ENCODE measurements at places on chromosomes 11 and 22.

GRCh38 chr11:63833048-63833447 is 5.9 kb upstream of the MARK2 start:
- no peak for DNase-seq

GRCh38 chr22:23158516-23159290 is 13.4 kb downstream of the RAB36 start:
- no peak for DNase-seq

DNA sequence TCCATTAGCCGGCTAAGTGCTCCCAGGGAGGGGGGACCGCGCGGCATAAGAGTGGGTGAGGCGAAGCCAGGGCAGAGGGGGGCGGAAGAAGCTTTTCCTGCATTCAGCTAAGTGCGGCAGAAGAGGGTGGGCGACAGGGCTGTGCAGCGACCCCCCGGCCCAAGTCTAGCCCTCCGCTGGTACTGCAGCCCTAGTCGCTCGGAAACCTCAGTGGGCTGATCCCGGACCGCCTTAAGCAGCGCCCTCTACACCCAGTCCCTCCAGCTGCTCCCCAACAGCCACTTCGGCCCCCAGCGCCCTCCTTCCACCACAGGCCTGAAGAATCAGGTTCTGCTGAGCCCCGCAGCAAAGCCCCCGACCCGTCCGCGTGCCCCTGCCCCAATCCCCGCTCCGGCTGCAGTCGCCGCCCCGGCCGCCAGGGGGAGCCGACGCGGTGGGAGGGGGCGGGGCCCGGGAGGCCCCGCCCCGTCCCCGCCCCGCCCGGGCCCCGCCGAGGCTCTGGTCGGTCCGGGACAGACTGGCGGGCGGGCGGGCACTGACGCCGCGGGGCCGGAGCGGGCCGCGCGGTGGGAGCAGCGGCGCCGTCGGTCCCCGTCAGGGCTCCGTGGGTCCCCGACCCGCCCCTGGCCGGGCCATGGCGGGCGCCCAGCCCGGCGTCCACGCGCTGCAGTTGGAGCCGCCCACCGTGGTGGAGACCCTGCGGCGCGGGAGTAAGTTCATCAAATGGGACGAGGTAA is at the start of gene PLCB3:
Gene PLCB3, plus strand, starts transcription at position 515 of the 737 bp plus-strand sequence. Its CDS starts 120 bp downstream, at position 635.
- peak; percentile 53 for DNase-seq

GRCh38 chr11:19199771-19200170 is 2.0 kb downstream of the CSRP3 start:
- DNase-seq = no peak

DNA sequence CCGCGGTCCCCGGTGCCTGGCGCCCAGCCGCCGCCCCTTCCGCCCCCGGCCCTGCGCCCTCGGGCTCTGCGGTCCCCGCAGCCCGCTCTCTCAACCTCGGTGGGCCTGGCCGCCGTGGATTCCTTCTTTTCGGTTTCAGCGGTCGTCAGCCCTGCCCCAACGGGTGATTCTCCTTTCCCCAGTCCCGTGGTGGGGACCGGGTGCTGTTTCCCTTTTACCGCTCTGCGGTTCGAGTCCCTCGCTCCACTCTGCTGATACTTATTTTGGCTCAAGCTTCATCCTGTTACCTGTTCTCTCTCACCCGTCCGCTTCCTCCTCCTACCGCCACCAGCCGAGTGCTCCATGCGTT is 494 bp downstream of the ZDHHC5 start:
- no peak for DNase-seq

DNA sequence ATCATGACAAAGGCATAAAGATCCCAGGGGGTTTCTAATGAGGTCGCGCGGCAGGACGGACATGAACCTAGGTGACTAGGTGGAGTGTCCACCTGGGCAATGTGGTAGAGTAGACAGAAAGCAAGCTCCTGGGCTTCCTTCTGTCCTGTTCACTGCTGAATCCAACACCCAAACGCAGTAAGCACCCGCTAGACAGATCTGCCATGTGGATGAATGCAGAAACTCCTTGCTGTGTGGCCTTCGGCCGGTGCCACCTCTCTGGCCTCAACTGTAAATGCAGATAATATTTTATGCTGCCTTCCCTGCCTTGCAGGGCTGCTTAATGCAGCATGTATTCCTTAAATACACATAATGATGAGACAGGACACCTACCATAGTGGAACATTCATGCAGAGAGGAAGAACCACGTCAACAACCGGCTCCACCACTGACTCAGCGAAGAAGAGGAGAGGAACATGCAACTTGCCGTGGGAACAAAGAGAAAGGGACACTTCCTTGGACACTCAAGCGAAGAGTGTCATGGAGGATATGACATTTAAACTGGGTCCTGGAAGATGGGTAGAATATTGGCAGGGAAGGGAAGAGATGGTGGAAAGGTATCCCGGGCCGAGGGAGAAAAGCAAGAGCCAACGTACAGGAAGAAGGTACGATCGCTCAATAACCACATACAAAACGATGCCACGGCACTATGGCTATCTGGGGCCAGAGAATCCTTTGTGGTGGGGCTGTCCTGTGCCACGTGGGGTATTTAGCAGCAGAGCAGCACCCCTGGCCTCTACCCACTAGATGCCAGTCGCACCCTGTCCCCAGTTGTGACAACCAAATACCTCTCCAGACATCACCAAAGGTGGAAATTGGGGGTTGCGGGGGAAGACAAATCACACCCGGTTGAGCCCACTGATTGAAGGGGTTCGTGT is 30.8 kb downstream of the MYH9 start:
- no peak for DNase-seq

- DNase-seq = no peak
Measured at GRCh38 chr22:23061471-23062280, 8.6 kb upstream of the GNAZ start.

- no peak for DNase-seq
Measured at GRCh38 chr11:48090174-48090573, 109.8 kb downstream of the PTPRJ start.

GRCh38 chr11:36164506-36165250 is 124.5 kb downstream of the COMMD9 start:
- DNase-seq = no peak

DNA sequence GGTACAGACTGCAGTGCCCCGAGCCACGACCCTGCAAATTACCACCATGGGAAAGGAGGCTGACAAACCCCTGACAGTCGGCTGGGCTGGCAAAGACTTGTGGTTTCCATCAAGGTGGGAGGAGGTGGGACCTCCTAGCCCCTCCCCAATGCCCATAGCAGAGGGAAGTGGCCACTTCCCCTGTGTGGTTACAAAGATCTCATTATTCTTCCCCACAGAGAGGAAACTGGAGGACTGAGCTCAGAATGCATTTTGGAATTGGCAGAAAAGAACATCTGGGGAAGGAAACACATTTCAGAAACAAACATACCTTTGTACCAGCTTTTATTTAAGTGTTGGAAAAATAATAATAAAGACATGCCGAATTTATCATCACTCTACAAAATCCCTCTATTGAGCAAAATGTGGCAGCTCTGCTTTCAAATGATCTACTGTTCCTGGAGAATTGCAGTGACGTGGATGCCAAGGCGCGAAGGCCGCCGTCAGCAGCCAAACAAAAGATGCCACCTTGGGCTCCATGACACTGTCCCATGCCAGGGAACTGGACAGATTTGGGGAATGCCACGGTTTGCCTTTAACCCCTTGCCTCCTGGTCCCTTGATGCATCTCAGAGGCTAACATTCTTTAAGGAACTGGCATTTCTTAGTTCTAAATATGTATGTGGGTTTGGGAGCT is 169.6 kb downstream of the CRYBB2 start:
- DNase-seq = peak; percentile 15

DNA sequence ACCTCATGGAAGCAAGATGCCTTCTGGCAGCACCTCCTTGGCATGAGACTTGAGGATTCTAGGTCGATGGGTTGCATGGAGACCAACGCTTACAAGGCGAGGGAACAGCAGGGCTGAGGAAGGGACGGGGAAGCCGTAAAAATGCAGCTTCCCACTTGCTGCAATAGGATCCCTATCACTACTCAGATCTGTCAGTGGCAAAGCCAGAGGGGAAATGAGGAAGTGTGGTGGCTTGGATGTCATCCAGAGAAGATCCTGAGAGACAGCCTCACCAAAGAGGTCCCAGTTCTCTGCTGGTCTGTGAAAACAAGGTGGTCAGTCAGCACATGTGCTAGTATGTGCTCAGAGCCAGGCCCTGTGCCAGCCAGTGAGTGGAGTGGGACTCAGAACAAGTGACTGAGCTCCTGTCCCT is 22.2 kb downstream of the CYB5R2 start:
- peak; percentile 33 for DNase-seq

DNA sequence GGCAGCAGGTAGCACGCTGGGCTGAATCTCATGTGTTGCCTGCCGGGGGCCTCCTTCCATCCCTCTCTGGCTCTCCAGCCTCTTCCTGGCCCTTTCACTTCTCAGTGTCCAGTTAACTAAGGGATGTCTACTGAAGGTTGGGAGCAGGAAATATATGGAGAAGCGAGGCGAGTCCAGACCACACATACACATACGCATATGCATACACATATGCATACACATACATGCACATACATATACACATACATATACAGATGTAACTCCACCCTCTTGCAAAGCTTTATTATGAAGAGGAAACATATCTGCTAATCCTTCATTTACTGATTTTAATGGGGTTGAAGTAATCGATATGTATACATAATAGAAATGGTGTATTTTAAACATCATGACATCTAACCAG is 636.1 kb upstream of the CCDC179 start:
- no peak for DNase-seq

- DNase-seq = no peak
Measured at GRCh38 chr22:28154861-28155260, 235.8 kb upstream of the PITPNB start.

DNA sequence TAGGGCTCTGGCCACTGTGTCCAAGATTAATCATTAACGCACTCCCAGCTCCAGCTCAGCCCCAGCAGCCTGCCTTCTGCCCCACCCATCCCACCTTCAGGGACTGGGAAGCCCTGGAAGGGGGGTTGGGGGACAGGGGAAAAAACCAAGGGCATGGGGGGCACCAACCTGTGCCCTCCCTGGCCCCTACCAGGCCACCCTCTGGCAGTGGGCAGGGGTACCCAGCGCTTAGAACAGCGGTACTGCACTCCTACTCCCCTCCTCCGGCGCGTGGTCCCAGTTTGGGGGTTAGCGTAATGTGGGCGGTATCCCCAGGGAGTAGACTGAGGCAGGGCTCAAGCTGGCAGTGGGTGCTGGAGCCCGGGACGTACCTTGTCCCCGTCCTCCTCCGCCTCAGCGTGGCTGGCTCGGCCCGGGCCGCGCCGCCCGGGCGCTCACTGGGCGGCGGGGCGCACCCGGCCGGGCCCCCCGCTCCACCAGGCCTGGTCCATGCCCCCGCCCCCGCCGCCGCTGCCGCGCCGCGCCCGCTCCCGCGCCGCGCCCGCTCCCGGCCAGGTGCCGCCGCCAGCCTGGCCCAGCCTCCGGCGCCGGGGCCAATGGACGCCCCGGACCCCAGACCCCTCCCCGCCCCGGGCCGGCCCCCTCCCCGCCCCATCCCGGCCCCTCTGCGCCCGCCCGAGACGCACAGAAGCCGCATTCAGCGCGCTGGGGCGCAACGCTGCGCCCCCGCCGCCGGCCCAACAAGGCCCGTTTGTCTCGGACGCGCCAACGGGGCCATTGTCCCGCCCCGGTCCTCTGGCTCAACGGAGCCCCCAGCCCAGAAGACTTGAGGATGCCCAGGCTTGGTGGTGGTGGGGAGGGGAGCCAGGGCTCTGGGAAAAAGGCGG is at the start of gene GAL3ST1:
Gene GAL3ST1, minus strand, starts transcription at position 571 of the 887 bp plus-strand sequence. CDS start 17,273 bp downstream, outside the sequence.
- peak; percentile 86 for DNase-seq

DNA sequence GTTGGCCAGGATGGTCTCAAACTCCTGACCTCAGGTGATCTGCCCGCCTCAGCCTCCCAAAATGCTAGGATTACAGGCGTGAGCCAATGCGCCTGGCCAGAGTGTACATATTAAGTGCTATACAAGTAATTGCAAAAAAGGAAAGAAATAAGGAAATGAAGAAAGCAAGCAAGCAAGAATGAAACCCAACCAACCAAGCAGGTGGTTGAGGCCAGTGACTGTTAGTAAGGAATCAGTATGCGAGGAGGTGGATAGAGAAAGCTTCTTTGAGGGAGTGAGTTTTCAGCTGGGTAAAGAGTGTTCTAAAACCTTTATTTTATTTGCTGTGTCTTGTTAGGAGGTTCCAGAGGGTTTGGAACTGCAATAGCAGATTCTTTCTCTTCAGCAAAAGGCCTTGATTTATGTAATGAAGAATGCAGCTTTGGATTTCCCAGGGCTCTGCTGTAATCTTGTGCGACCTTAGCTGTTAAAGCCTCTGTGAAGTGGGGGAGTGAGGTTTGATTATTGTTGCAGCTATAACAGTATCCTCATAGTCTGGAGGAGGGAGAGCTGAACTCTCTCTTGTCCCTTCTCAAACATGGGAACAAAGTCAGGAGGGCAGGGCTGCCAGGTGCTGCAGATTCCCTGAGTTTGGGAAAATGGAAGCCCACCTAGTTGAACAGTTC is 5.7 kb downstream of the AMPD3 start:
- DNase-seq = no peak

GRCh38 chr11:35347921-35348331 is 71.4 kb downstream of the SLC1A2 start:
- DNase-seq = no peak

GRCh38 chr11:19499026-19499669 is 213.5 kb upstream of the NAV2 start:
- no peak for DNase-seq

- DNase-seq = no peak
Measured at GRCh38 chr22:50439871-50440331, 34.9 kb downstream of the SBF1 start.

DNA sequence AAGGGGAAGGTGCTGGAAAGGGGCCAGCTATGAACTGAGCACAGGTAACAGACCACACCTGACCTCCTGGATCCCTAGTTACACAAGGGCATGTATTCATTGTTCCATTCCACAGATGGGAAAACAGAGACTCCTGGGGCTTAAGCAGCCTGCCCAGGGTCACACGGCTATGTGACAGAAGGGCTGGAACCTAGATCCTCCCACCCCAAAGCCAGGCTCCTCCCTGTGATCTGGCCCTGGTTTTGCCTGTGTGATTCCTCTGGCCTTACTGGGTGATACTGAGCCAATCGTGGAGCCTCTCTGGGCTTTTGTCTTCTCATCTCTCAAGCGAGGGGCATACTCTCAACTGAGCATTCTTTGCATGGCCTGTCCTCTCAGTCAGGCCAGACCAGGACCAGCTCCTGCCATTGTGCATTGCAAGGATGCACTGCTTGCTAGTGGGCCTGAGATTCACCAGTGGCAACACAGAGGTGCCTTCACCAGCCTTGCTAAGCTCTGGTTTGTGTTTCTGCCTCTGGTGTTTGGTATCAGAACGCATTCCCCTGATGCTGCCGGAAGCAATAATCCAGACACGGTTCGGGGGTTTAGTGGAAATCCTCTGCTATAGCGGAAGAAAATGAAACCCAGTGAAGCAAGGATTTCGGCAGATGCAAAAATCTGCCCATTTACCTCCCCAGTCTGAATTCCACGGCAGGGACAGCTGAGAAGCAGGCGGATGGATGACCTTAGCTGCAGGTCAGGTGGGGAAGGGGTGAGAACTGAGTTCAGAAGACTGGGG is 226.6 kb downstream of the ST3GAL4 start:
- no peak for DNase-seq

- DNase-seq = no peak
Measured at GRCh38 chr11:117072517-117073461, 25.4 kb downstream of the SIK3 start.

- DNase-seq = no peak
Measured at GRCh38 chr11:68932358-68932757, 28.7 kb downstream of the IGHMBP2 start.

GRCh38 chr11:68808787-68809186 is 32.9 kb downstream of the CPT1A start:
- no peak for DNase-seq
